ENCODE measurements at places on chromosomes 6 and 20.

DNA sequence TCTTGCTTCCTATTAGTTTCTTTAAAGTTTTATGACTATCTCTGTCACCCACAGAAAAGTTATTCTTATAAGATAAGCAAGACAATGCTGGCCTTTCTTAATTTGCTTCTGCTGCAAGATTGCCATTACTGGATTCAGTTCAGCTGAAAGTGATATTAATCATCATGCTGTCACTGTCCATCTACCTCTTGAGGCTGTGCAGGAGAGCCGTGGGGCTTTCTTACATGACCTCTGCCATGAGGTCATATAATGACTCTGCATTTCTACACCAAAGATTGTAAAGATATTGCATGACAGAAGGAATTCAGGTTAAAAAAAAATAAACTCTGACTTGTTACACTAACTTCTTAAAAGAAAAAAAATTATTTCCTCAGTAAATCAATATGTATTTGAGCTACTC lies 106.9 kb downstream of the TRDN start:
- no peak for ATAC-seq

- no peak for ATAC-seq
Observed at GRCh38 chr6:159317430-159317829, 148.2 kb downstream of the FNDC1 start.

DNA sequence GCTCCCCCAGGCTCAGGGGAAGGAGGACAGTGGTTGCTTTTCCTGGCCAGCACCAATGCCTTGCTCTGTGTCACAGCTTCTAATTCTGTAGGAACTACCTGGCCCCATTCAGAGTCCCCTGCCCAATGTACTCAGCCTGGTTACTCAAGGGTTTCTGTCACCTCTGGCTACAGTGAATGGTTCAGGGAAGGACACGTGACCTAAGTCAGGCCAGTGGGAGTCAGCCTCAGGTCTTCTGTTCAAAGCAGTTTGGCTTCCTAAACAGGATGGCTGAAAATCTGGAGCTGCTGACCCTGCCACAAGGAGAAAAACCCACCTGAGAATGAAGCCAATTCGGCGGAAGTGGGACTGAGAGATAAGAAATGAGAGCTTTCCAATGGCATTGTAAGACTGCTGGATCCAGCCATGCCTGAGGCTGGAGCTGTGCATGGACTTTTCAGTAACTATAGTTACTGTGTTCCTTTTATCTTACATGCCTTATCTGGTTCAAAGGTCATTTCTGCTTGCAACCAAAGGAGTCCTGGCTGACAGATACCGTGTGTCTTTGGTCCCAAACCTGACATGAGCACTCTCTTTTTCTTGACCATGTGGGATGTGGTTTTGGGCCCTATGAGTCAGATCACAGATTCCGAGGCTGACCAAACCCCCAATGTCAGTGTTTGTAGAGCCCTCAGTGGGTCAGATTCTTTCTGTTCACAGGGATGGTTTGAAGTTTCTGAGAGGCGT lies 104.3 kb downstream of the SULF2 start:
- no peak for ATAC-seq

DNA sequence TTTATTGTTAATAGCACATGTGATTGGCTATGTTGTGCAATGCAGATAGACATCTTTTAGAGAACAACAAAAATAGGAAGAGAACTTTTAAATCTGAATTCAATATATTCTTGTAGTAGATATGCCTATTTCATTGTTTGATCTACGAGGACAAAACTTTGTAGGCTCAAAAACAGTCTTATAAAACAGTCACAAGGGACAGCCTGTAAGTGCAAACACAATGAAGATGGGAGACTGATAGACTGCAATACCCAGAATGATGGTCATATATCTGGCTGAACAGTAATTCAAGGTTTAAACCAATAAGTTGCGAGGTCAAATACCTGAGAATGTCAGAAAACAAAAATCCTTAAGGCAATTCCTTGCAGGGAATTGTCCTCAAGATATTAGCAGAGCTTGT lies 1342.9 kb upstream of the ADGRB3 start:
- no peak for ATAC-seq

DNA sequence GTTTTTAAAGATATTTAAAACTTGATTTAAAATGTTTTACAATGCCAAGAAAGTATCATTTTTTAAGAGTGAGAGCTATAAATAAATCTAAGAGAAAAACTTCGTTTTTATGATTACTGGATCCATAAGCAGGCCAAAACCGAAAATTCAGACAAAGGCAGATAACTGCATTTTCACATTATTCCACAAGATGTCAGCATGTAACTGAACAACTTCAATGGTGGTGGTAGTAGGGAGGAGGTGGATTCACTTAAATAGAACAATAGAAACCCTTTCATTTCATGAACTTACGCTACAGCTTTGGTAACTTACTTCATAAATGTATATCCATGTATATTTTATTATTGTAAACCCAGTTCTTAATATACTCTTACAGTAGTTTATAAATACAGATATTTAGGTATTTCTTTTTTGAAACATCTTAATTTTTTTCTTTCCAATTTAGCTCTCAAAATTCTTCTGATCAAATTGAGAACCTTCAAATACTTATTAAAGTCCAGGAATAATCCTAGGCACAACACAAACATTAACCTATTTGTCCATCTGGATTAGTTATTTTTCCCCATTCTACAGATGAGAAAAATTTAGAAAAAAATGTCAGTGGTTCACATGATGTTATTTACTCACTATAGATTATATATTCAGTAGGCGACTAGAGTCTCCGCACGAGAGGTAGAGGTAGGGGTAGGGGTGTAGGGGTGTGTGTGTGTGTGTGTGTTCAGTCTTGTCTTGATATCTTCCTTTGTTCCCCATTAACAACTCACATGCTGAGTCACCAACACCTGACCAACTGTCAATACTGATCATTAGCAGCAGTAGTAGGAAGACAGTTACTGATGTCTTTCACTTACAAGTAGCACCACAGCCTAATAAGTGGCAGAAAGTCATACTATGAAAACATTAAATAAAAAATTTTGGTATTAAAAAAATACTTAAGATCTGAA lies 111.5 kb downstream of the ARHGAP18 start:
- peak; percentile 80 for ATAC-seq

DNA sequence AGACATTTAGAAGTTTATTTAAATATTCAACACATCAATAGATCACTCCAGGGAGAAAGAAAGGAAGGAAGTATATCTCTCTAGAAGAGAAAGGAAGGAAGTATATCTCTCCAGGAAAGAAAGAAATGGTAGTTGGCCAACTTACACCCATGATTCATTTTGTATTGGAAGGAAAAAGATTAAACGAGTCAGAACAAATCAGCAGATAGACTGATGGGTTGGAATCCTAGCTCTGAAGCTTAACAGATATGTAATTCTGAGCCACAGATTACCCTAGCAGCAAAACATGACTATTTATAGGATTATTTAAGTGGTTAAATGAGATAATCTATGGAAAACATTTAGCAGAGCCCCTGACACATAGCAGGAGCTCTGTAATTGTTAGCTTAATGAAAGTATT lies 27.1 kb downstream of the COL12A1 start:
- no peak for ATAC-seq

- ATAC-seq, result no peak
Observed at GRCh38 chr20:48728042-48728825, 99.6 kb downstream of the PREX1 start.

DNA sequence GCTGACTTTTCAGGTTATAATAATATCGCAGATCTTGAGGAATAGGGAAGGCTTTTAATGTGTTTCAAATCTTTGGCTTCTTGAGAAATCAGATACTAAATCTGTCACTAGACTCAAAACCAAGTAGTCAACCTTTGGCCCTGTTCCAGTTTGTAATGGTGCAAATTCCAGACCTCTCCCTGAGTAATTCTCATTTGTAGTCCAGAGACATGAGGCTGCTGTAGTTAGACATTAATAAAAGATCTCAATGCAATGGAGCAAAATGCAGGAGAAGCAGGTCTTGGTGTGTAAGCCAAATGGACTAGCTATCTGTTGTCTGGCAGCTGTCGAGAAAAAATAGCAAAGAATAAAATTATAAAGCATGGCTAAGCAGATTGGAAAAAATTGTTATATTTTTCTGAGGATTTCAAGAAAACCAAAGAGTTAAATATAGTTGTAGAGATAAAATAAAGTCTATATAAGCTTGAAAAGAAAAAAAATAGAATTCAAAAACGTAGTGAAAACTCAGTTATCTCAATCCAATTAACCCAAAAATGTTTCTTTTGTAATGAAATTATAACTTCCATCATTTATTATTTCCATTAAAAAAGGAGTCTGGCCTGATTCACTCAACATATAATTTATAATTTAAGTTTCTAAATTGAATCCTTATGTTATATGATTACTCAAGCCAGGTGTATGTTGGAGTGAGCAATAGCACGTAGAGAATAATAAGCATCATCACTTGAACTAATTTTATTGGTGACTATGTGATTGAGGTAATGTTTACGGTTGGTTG lies 161.5 kb upstream of the ADGRB3 start:
- no peak for ATAC-seq

DNA sequence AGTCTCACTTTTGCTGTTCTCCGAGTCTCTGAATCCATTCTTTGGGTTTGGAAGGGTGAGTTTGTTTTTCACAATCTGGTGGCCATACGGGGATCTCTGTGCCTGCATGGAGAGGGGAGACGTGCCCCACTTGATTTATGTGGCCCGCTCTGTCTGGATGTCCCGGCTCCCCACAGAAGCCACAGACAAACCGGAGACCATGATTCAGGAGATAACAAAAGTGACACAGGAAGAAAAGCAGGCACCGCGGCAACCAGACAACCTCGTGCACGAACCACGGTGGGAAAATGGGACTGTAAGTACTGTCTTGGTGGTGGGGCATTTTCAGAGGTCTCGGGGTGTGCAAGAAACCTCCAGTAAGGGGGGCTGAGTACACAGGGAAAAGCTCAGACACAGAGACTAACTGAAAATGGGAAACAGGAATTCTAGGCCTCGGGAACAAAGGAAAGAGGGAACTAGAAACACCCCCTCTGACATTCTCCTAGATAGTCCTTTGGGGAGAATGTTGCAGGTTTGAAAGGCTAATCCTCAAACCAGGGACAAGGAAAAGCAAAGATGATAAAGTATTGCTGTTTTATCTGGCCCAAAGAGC lies 22.1 kb upstream of the ZNF318 start:
- no peak for ATAC-seq

DNA sequence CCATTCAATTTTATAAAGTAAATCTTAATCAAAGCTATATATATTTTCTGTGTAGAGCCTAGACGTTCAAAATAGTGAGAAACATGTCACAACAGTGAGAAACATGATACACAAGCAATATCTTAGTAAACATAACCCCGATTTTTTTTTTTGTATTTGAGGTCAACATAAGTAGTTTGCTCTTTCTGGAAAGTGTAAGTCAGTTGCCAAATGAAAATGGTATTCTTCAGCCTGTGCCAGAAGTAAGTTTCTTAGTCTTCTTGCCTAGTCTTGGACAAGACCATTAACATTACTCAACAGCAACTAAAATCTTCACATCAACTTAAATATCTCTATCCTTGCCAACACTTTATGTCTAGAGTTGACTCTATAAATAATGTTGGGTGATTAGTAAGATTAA lies 59.7 kb downstream of the METTL24 start:
- ATAC-seq, result no peak

DNA sequence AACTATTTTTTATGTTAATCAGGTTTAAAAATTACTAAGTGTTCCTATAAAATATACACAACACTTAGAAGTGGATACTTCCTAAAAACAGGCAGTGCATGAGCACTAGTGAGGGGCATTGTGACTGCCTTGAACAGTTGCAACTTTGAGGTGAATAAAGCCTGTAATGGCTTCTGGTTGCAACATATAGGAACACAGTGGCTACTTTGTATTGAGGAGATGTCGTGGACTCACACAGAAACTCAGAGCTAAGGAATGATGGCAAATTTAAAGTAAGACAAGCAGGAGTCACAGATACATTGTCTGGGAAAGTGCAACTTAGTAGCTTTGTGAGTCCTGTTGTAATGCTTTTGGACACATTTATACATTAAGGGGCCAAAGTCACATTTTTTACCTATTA lies 861 bp upstream of the HLA-A start:
- ATAC-seq, result no peak

DNA sequence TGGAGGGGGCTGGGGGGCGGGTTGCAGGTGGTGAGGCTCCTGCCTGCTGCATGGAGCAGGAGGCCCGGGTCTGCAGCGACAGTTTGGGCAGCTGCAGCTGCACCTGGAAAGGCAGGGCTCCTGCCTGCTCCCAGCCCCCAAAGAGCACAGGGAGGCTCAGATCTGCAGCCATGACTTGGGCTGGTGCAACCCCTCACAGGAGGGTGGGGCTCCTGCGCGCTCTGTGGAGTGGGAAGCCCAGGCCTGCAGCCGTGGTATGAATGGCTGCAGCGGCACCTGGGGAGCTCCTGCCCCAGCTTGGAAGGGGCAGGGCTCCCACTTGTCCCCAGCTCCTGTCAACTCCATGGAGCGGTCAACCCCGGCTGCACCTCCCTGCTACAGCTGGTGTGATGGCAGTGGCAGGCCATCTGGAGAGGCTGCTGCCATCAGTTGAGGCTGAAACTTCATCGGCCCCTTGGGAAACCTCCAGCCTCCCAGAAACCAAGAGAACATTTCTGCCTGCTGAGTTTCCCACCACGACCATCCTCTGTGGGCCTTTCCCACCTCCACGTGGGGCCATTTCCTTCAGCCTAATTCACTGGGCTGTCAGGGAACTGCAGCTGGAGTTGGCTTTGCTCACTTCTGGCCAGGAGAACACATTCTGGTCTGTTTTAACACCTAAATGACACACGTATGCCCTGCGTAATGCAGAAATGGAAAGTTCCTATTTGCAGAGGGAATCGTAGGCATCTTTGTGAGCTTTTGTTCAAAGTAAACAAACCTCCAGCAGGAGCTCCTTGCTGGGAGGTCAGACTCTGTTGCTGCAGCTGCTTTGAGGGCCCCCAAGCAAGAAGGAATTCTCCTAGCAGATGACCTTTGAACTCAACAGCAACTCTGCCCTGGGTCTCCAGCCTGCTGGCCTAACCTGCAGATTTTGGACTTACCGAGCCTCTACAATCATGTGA lies 429.0 kb downstream of the PREX1 start:
- ATAC-seq, result no peak

DNA sequence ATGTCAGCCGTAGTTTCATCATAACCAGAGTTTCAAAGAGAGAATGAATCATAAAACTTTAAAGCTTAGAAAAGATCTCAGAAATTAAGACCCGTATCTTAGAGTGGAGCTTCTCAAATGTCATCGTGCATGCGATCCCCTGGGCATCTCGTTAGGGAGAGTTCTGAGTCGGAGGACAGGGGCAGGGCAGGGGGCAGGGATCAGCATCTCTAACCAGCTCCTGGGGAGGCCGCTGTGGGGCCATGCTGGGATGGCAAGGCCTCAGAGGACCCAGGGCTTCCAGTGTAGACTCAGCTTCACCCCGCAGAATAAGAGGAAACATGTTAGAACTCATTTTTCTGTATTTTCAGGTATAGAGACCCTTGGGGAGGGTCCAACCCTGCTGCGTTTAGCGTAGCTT lies 72.0 kb upstream of the AFDN start:
- no peak for ATAC-seq

DNA sequence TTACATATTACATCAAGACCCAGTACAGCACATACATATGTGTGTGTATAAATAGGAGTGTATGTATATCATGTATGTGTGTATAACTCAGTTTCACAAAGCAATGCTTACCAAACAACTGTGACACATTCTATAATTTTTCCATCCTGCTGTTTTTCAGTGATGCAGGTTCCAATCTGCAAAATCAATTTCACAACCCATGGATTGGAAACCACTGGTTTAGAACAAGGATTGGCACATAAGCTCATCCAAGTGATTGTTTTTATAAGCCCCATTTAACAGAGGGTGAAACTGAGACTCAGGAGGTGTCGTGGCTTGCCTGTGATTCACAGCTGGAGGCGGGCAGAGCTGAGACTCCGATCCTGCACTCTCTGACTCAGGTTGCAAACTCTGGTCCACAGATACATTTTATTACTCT lies 158.2 kb downstream of the ZMYND8 start:
- ATAC-seq, result no peak

GRCh38 chr6:81750200-81750599 lies 2.3 kb downstream of the TENT5A start:
- ATAC-seq, result no peak
